Hypothalamus (tissue), 51 donors: ENCODE measurements at places on chromosomes 3 and 15.

- no peak for DNase-seq
Observed at GRCh38 chr3:13248640-13249039, 171.5 kb downstream of the NUP210 start.

DNA sequence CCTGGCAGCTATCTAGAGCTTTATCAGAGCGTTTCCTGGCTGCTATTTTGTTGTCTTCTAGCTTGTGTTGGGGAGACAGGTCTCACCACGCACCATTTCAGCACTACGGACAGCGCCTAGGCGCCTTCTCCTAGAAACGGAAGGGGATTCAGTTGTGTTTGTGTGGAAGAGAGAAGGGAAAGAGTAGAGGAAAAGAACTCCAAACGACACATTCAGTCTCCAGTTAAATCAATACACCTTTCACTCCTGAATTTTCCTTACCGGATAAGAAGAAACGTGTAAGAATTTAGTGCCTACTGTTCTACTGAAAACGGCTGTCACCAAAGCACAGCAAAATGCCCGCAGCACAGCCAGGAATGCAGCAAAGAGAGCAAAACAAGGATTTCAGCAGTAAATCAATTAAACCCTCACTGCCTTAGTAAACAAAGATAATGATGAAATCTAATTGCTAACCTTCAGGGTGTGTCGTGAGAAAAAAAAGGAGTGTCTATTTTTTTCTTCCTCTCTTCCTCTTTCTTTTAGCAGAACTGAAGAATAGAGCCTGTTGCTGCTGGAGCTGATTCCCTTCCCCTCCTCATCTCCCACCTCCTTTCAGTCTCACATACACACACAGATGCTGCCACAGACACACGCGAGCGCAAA lies 412 bp upstream of the CTXN2 start:
- no peak for DNase-seq

- no peak for DNase-seq
Observed at GRCh38 chr3:29760226-29760685, 479.4 kb downstream of the RBMS3 start.

GRCh38 chr3:172129850-172130716 lies 90.7 kb downstream of the FNDC3B start:
- no peak for DNase-seq

DNA sequence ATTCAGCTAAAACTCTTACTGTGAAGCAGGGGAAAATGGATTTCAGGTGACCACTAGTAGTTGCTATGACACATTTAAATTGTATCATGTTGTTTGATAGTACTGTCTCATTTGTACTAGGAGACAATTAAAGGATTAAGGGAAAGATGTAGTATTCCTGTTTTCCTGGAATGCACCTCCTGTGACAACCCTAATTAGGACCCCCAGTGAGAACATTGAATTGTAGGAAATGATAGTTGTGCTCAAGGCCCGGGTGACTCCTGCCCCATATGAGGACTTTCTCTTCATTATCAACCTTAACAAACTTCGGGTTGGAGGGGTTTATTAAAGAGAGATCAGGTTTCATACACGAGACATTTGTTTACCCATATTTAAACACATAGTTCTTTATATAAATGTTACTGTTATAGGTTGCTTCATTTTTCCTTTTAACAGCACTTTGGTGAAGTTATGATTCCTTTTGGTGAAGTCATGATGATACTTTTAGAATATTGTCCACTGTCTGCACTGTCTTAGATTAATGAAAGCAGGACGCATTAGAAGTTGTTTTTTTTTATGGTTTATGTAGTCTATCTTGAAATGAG lies 392.6 kb upstream of the NAALADL2 start:
- DNase-seq = no peak

DNA sequence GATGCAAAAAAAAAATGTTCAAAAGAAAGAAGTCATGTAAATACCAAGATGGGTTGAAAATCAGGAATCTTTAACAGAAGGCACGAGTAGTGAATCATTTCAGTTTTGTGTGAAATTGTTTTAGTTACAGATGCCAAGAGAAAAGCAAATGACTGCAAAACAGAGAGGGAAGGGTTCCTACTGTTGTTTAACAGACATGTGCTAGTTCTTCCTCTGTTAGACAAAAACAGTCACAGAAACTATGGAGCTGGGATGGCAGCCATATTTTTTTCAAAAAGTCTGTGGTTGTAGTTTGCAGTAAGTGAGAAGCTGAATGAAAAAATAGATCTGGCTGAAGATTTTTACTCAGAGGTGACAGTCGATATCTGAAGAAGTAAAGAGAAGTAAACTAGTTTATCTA lies 511.9 kb downstream of the ZIC1 start:
- no peak for DNase-seq

GRCh38 chr15:86231864-86232721 lies 152.4 kb downstream of the AGBL1 start:
- DNase-seq = peak; percentile 37

DNA sequence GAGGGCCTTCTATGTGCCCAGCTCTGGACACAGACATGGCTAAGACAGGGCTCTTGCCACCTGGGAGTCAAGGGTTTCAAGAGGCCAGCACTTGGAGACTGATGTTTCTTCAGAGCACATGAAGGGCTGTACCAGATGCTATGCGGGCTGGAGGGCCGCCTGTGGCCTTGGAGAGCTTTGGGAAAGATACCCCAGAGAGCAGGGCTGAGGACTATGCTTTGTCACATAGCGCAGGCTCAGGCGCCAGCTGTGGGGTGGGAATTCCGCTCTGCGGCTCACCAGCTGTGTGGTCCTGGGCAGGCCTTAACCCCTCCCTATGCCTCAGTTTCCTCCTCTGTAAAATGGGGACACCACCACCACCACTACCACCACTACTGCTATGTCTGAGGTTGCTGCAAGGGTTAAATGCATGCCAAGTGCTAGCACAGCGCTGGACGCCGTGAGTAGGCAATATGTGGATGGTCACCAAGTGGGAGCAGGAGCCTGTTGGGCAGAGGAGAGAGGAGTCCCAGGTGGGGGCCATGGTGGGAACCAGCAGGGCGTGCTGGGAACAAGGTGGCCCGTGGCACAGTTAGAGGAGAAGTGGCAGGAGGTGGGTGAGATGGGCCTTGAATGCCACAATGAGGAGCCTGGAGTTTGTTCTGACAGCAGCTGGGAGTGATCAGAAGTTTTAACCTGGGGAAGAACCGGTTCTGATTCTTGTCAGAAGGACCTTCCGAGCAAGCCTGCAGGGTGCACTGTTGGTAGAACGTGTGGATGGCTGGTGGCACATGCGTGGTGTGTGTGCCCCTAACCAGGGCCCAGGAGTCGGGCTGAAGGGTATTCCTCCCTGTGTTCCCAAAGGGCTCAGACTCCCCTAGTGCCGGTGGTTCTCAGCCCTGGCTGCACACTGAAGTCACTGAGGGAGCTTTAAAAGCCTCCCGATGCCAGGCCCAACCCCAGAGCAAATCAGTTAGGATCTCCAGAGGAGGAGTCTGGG lies 41.7 kb downstream of the FEM1B start:
- DNase-seq = no peak

GRCh38 chr3:118380576-118380975 lies 654.1 kb downstream of the IGSF11 start:
- no peak for DNase-seq

DNA sequence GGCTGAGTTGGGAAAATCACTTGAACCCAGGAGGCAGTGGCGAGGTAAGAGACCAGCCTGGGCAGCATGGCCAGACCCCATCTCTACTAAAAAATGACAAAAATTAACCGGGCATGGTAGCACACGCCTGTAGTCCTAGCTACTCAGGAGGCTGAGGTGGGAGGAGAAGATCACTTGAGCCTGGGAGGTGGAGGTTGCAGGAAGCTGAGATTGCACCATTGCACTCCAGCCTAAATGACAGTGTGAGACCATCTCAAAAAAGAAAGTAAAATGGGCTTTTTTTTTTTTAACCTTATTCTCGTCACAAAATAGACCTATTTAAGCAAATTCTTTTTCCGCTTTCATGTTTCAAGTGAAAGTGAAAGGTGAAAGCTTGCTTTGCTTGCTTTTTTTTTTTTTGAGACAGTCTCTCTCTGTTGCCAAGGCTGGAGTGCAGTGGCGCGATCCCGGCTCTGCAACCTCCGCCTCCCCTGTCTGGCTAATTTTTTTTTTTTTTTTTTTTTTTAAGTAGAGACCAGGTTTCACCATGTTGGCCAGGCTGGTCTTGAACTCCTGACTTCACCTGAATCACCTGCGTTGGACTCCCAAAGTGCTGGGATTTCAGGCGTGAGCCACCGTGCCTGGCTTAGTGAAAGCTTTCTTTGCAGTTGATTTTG lies 3.6 kb downstream of the PDIA3 start:
- no peak for DNase-seq

DNA sequence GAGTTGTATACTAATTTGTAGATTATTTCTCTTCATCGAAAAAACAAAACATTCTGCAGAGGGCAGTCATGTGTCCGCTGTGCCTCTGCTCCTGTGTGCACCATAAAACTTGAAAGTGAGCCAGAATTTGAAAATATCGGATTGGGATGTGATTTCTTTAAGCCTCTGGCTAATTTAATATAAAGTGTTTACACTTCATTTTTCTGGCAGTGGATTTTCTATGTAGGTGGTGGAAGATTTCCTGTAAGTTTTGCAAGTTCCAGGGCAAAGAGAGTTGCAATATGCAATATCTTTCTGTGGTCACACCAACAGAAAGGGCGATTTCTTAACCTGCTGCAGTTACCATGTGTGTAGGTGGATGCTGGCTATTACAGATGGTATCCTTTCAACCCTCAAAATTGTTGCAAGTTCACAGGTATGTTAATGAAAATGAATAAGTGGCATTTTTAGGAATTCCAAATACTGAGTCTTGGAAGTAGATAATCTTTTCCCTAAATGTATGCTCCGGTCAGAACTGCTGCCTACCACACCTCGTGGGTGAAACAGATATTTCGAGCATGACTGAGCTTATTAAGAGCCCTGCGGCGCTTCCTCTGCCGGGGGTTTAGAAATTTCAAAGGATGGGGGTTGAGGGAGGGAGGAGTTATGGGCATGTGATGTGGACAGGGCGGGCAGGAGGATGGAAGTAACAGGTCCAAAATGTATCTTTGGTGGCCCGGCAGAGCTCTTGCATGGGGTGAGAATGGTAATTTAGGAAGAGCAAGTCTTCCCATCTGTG lies 134.0 kb downstream of the PGPEP1L start:
- DNase-seq = no peak

DNA sequence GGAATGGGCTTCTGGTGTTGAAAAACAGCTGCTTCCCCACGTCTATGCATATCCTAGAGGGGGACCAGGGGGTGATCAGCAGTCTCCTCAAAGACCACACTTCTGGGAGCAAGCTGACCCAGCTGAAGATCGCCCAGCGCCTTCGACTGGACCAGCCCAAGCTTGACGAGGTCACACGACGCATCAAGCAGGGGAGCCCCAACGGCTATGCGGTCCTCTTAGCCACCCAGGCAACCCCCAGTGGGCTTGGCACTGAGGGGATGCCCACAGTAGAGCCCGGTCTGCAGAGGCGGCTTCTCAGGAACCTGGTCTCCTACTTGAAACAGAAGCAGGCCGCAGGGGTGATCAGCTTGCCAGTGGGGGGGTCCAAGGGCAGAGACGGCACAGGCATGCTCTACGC lies 2.5 kb downstream of the RBM15B start:
- no peak for DNase-seq

- DNase-seq = no peak
Observed at GRCh38 chr15:69748131-69748530, 295.5 kb downstream of the RPLP1 start.

- no peak for DNase-seq
Observed at GRCh38 chr3:101170062-101170771, 150.2 kb downstream of the IMPG2 start.

DNA sequence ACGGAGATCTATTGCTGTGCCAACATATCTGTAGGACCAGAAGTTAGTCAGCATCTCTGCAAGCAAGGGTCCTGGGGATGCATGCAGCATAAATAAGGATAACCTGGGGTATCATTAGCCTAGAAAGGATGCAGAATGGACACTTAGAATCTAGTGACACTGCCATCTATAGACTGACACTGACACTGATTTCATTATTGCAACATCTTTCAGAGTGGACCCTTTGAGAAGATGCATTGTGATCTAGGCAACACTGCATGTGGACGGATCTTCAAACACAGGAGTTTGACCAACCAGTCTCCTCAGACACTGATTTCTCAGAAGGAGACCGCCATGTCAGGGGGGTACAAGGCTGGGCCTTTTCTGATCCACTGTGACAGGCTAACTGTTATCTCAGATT lies 52.4 kb downstream of the SCN10A start:
- no peak for DNase-seq

- no peak for DNase-seq
Observed at GRCh38 chr15:57090496-57090859, 172.0 kb downstream of the TCF12 start.

- peak; percentile 7 for DNase-seq
Observed at GRCh38 chr15:31236184-31237042, 90.2 kb upstream of the KLF13 start.

- DNase-seq = no peak
Observed at GRCh38 chr3:73107215-73107614, 45.8 kb downstream of the EBLN2 start.

DNA sequence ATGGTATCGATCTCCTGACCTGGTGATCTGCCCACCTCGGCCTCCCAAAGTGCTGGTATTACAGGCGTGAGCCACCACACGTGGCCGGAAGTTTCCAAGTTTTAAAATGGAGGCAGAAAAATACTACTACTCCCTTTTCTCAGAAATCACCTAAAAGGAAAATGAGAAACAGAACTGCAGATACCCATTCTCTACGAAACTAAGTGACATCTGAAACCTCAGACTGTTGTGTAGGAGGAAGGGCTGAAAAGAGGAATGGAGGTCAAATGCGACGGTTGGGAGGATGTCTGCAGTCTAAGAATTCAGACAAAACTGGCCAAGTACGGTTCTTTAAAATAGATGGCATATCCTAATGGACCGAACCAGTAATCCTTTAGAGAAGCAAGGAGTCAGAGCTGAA lies 24.1 kb downstream of the WDR48 start:
- DNase-seq = no peak

GRCh38 chr15:78223396-78224022 lies 10.9 kb downstream of the ACSBG1 start:
- DNase-seq = no peak

DNA sequence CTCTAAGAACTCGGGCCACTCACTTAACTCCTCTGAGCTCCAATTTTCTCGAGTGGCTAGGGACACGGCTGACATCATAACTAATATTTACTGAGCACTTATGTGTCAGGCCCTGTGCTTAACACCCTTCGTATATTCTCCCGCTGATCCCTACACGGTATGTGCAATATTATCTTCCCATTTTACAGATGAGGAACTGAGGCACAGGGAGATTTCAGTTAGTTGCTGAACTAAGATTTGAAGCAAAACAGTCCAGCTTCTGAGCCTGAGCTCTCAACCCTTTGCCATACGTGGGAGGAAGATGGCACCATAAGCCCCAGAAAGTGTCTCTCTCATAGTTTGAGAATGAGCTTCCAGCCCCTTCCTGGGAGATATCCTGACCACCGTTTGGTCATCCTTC lies 19.6 kb downstream of the FAH start:
- DNase-seq = no peak

DNA sequence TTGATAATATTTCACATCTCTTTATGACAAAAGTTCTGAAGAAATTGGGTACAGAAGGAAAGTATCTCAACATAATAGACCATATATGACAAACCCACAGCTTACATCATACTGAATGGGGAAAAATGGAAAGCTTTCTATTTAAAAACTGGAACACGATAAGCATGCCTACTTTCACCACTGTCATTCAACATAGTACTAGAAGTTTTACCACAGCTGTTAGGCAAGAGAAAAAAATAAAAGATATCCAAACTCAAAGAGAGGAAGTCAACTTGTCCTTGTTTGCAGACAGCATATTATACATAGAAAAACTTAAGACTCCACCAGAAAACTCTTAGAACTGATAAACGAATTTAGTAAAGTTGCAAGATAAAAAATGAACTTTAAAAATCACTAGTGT lies 40.3 kb downstream of the COPS2 start:
- DNase-seq = no peak
